ENCODE measurements at places on chromosomes 12 and 14.

- no peak for DNase-seq
These were observed 22.2 kb downstream of the LPCAT3 start for GRCh38 chr12:6996040-6996441.

DNA sequence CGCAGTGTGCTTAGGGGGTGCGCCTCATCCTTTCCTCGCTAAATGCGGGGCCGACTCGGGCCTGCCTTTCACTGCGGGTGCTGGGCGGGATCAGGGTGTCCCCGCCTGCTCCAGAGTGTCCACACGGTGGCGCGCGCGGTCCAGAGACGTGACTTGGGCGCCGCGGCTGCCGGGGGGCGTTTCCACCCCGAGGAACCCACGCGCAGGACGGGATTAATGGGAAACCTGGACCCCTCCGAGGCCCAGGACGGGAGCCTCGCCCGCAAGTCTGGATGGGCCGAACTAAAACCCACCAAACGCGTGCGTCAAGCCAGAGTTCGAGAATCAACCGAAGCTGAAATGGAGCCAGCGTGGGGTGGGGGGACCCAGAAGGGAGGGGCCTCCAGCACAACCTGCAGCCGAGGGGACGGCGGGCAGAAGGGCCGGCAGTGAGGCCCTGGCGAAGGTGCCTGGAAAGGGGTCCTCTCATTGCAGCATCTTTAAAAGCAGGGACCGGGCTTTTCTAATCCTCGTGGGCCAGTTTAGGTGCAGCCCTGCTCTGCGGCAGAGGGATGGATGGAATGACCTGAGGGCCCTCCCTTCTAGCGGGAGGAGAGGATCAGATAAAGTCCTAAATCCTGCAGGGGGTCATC is 93.3 kb downstream of the NINJ2 start:
- DNase-seq = peak; percentile 70

DNA sequence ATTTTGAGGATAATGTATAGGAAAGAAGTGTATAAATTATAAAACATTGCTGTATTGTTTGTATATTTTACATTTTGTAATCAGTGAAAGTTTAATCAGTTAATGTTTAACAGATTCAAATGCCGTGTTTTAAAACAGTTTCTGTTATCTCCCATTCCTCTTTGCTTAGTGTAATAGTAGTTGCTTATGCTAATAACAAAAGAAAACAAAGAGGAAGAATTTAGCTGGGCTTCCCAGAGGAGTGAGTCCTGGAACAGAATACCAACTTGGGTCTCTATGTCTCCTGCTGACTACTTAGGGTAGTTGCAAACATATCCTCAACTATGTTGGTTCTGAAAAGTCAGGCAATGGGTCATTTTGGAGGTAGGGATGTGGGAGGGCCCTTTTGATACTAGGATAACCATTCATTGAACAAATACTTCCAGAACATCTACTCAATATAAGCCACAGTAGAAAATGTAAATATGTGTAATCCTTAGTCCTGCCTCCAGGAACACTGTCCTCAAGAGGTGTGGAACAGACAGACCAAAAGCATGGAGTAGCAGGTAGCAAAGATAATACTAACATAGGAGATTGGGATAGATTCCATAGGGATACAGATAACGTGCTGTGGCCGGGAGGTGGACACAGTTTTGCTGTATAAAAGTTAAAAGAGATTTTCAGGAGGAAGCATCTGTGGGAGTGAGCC is 36.1 kb upstream of the EVL start:
- DNase-seq = no peak

DNA sequence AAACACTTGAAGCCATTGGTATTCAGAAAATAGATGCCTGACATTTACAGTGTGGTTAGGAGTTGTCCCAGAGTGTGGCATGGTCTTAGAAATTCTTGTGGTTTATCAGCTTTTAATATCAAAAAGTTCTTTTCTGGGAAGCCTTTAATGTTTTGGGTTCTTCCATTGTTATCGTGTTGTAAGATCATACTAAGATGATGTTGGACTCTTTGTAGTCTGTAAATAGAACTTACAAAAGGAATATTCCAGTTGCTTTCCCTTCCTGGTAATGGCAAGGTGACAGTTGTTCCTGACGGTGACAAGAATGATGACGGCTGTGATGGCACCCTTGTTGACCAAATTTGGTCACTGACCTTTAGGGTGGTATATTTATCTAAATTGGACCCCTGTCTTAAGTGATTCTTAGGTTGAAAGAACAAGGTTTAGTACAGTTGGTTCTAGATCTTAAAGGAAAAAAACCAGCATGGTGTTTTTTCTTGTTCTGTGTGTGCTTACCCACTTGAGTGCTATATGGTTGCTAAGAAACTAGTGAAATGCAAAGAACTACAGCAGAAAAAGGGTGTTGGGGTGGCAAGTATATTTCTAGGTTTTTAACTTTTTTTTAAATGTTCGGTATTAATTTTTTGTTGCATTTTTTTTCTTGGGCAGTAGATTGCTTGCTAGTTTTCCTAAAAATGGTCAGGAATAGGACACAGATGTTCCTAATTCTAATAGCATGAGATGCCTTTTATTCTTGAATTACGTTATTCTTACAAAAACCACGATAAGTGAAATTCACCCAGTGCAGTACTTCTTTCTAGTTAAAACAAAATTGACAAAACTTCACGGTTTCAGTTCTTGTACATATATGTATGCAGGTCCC is 2.1 kb downstream of the ATP2A2 start:
- DNase-seq = no peak

- DNase-seq = peak; percentile 97
These were observed at the start of gene CFAP251 for GRCh38 chr12:121917950-121918678. CFAP251 (plus strand) TSS chr12:121918592; CDS start chr12:121921306, 2,714 bp downstream.

GRCh38 chr12:52255926-52256583 is 18.4 kb upstream of the KRT86 start:
- DNase-seq = no peak

DNA sequence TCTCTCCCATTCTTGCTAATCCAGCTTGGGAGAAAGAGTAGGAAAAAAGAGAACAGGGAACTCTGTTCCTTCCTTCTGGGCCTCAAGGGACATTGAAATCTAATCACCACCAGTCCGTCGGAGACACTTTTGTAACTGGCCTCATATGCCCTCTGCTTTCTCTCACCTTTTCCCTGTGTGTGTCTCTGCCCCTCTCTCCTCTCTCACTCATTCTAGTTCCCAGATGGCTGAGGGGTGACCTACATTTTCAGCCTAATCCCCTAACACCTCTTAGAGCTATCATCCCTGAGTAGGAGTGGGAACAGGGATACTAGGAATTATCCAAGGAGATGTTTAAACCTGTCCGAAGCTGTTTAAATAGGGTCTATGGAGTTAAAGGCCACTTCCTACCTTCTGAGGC is 8.9 kb upstream of the PCK2 start:
- no peak for DNase-seq

DNA sequence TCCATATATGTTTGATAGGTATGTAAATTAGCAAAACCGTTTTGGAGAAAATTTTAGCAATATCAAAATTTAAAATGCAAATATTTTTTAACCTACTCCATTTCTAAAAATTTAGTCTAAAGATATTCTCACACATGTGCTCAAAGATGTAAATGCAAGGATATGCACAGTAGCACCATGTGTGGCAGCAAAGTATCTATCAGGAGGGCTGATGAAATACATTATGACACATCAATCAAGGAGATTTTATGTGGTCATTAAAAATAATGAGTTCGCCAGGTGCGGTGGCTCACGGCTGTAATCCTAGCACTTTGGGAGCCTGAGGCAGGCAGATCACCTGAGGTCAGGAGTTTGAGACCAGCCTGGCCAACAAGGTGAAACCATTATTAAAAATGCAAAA is 8.0 kb upstream of the C1R start:
- DNase-seq = no peak

- no peak for DNase-seq
These were observed 39.8 kb downstream of the IFNG start for GRCh38 chr12:68119724-68120211.

DNA sequence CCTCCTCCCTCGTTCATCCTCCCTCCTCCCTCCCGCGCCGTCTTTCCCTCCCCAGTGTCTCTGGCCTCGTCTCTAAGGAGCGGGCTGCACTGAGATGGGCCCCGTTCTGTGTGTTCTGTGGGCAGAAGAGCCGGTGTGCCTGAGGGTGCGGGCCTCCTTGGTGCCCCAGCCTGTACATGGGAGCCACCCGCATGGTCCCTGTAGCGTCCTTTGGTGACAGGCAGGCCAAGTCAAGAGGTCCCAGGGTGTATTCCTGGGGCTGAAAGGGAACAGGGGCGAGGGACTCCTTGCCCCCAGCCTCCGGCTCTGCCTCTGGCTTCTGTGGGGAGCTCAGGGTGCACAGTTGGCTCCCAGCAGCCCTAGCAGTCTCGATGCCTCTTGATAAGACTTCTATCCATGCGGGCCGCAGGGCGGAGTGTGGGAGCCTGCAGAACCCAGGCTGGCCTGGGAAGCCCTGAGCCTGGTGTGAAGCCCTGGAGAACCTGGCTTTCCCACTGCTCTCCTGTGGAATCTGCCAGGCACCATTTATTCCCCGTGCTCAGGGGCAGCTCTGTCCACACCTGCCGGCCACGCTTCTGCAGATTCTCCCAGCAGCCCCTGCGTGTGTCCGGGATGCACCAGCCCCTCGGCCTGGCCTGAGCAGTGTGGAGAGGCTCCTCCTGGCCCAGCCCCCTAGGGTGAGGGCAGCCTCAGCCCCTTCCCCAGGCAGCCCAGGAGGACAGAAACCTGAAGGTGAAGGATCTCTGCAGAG is 181.3 kb downstream of the KIF26A start:
- no peak for DNase-seq

- DNase-seq = no peak
These were observed 27.2 kb downstream of the DDX51 start for GRCh38 chr12:132116709-132117557.

- no peak for DNase-seq
These were observed 24.9 kb upstream of the PPP2R5C start for GRCh38 chr14:101736585-101736984.

Data from NCI-H774 (cell line).